ENCODE measurements at places on chromosomes 12 and 14.

DNA sequence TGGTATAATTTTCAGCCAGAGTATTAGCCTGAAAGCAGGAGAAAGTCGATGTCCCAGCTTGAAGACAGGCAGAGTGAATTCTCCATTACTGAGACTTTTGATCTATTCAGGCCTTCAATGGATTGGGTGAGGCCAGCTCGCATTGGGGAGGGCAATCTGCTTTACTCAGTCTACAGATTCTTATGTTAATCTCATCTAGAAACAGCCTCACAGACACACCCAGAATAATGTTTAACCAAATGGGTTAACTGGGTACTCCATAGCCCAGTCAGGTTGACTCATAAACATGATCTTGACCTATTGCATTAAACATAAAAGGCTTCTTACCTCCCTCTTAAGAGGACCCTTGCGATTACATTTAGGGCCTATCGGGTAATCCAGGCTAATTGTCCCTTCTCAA is 118.0 kb downstream of the KTN1 start:
- no peak for DNase-seq

DNA sequence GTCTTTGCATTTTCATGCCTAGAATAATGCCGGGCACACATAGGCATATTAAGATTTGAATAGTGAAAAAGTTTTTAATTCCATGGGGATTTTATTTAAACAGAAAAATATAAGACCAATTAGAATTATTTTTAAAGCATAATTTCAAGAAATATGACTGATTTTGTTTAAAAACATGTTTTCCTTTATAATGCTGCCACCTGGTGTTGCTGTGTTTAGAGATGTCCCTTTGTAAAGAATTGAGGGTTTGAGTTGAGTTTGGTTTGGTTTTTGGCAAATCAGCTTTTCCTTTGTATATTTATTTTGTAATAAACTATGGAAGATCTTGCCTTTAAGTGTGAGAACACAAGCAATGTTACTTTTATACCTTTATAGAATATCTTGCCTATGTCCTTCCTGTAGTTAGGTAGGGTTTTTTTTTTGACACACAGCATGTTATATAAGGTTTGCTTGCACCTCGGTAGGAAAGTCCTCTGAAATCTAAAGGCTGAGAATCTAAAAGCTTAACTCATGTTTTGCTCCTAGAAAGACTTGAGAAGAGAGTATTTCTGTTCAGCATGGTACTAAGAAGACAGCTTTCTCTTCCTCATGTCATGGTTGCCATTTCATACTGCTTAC is 31.4 kb upstream of the SNAPC1 start:
- no peak for DNase-seq

DNA sequence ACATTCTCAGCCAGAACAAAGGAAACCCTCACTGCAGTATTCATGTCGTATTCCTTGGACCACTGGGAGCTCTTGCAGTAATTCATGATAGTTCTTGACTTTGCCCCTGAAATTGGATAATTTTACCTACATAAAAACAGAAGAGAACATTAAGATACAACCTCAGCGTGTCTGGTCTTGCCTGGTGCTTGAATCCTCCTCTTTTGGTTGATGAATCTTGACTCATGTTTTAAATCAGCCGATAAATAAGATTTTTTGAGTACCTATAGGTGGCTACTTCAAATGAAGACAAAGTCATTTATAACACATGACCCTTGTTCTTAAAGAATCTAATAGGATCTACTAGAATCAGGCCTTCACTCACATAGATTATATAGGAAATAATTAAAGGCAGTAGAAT is 221.0 kb downstream of the PTPRO start:
- no peak for DNase-seq

- DNase-seq = no peak
These were observed 26.4 kb upstream of the DBX2 start for GRCh38 chr12:45077251-45077650.

DNA sequence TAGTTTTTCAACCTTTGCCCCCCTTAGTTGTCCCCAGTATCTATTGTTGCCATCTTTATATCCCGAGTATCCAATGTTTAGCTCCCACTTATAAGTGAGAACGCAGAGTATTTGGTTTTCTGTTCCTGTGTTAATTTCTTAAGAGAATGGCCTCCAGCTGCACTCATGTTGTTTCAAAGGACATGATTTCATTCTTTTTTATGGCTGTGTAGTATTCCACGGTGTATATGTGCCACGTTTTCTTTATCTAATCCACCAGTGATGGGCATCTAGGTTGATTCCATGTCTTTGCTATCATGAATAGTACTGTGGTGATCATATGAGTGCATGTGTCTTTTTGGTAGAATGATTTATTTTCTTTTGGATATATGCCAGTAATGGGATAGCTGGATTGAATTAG is 72.0 kb downstream of the GCH1 start:
- no peak for DNase-seq

GRCh38 chr14:82724316-82724715 is 1190.7 kb upstream of the SEL1L start:
- DNase-seq = no peak

GRCh38 chr14:92863286-92864080 is 59.5 kb upstream of the CHGA start:
- DNase-seq = no peak

DNA sequence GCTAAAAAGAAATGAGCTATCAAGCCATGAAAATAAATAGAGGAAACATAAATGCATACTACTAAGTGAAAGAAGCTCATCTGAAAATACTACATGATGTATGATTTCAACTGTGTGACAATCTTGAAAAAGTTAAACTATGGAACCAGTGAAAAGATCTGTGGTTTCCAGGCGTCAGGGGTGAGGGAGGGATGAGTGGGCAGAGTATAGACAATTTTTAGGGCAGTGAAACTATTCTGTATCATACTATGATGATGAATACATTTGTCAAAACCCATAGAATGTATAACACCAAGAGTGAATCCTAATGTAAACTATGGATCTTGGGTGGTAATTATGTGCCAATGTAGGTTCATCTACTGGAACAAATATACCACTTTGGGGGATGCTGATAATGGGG is 21.3 kb downstream of the SPX start:
- no peak for DNase-seq

DNA sequence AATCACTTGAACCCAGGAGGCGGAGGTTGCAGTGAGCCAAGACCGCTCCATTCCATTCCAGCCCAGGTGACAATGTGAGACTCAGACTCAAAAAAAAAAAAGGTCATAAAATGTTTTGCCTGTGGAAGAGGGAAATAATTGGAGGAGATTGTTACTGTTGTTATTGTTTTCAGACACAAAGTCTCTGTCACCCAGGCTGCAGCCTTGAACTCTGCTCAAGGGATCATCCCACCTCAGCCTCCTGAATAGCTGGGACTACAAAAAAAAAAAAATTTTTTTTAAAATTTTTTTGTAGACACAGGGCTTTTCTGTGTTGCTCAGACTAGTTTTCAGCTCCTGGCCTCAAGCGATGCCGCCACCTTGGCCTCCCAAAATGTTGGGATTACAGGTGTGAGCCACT is 33.9 kb downstream of the ARID2 start:
- no peak for DNase-seq

GRCh38 chr12:98319716-98320425 is 195.5 kb upstream of the TMPO start:
- no peak for DNase-seq

GRCh38 chr14:48670939-48671338 is 915.2 kb downstream of the RPS29 start:
- DNase-seq = no peak

DNA sequence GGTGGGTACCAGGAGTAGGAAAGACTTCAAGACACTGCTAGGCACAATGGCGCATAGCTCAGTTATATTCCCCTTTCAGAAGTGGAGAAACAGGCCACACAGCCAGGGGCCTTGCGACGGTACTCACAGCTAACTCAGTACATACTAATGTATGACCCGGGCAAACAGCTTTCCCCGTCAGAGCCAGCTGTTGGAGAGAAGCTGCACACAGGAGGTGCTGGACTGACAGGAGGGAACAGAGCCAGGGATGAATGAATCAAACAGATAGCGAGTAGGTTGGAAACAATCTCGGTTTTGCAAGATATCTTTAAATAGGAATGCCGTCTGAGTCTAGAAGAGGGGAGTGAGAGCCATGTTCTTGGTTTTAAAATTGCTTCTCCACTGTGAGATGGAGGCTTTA is 45.5 kb downstream of the PRIMA1 start:
- no peak for DNase-seq

DNA sequence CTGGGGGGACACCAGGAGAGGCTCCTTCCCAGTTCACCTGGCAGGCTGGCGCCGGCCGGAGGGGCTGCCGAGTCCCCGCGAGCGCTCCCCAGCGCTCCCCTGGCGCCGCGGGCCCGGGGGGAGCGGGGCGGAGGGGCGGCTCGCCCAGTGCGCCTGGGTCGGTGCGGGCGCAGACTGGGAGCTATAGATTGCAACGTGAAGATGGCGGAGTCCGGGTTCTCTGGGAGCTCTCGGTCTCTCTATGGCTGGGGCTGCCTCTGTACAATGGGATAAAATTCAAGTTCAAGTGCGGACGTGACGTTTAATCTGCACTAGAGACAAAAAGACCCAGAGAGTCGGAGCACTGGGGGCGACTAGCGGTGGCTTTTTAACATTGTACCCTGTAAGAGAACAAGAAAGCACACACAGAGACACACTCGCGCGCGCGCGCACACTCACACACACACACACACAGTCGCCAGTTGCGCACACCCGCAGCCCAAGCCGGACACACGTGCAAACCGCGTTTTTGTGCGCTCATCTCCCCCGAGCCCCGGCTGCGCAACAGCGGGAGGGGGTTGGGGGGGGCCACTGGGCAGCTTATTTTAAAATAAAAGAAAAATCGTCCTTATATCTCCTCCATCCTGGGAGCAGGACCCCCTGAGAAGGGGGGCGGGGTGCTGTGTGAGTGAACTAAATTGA is at the start of gene BCL11B:
Gene BCL11B (minus strand): TSS at position 247 of the 681 bp plus-strand sequence. CDS start 979 bp downstream, outside the sequence.
- peak; percentile 35 for DNase-seq

DNA sequence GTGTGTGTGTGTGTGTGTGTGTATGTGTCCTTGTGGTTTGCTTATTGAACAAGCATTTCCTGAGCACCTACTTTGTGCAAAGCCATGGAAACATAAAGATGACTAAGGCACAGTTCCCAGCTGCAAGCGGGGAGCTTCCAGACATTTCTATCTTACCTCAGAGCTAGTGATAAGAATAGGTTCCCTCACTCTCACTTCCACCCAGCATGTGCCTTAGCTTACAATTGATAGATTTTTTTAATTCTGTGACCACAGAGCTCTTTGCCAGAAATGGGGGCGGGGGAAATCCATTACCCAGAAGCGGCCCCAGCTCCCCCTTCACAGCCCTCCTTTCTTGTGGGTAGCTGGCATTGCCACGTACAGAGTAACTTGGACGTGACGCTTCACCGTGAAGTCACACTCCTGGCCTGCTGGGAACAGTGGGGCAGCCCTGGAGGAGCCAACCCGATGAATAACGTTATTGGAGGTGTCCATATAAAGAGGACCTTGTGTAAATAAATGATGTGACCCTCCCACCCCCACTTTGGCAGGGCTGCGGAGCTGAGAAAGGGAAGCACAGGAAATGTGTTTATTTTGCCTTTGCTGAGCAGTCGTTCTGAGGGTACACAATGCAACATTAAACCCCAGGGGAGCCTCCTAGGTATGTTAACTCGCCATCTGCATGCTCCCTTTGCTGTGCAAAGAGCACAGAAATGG is 238.9 kb downstream of the CHST11 start:
- no peak for DNase-seq

GRCh38 chr12:7608184-7608911 is 57.4 kb downstream of the APOBEC1 start:
- DNase-seq = no peak

GRCh38 chr12:110555577-110556406 is 27.3 kb downstream of the PPTC7 start:
- no peak for DNase-seq

DNA sequence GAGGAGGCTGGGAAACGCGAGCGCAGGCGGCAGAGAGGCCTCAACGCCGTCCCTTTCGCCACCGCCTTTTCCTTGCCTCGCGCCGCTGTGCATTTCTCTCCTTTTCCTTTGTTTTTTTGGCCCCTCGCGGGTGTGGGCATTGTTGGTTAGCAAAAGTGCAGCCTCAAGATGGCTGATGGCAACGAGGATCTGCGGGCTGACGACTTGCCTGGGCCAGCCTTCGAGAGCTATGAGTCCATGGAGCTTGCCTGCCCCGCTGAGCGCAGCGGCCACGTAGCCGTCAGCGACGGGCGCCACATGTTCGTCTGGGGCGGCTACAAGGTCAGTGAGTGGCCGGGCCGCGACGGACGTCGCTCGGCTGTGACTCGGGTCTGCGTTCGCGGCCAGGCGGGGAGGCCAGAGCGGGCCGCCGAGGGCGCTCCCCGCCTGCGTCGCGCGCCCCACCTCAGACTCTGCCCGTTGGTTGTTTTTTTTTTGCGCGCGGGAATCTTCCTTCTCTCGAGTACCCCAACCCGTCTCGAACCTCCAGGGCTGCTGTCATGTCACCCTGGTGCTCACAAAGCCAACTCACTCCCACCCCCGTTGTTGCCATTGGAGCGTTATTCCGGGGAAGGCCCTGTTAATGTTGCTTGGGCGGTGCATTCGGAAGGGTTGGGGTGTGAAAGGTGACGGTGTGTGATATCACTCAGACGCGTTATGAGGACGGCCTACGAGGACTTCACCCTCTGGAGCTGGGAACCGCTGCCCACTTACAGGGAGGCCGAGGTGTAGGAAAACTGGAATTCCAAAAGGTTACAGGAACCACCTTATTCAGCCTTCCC is 558 bp downstream of the KLHDC2 start:
- peak; percentile 20 for DNase-seq

- no peak for DNase-seq
These were observed 185.3 kb downstream of the KIF26A start for GRCh38 chr14:104323551-104324175.

- DNase-seq = no peak
These were observed 12.5 kb downstream of the CFAP251 start for GRCh38 chr12:121930862-121931261.

DNA sequence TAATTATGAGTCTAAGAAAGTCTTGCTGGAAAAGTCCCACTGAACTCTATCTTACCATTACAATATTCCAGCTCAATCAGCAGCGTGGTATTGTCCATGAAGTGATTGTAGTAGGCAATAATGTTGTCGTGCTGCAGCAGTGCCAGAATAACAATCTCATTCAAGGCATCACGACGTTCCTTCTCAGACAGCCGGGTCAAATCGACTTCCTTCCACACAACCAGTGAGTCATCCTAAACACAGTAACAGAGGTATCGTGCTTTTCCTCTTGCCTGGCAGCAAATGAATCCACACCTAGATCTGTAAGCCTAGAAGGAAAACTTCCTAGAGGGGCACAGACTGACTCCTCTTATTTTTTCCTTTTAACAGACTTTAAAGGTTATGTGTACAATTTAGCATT is 2.9 kb downstream of the NEK9 start:
- DNase-seq = no peak

GRCh38 chr12:54127538-54128259 is 61.1 kb downstream of the SMUG1 start:
- no peak for DNase-seq

DNA sequence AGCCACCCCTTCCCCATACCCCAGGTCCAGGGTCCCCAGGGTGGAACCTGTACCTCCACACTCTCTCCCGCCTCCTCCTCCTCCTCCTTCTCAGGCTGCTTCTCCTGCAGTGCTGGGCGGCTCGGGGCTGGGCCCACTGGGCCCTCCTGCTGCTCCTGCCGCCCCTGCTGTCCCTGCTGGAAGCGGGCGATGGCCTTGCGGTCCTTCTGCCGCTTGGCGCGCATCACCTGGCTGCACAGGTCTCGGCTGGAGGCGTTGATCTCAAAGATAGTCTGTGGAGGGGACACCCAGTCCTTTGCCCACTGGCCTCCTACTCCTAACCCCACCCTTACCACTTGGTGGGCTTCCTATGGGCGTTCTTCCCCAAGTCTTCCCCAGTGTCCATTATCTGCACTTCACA is 14.5 kb downstream of the CFAP73 start:
- DNase-seq = no peak

- no peak for DNase-seq
These were observed 20.3 kb upstream of the TMX1 start for GRCh38 chr14:51219473-51220448.

GRCh38 chr12:52682938-52683574 is 2.8 kb upstream of the KRT1 start:
- peak; percentile 75 for DNase-seq

Data from posterior cingulate gyrus (tissue), 11 donors.